IPS DF 19.7 (cell line): ENCODE measurements at places on chromosomes 7 and 10.

- DNase-seq = no peak
Observed at GRCh38 chr7:46071076-46071475, 150.0 kb upstream of the IGFBP3 start.

- DNase-seq = no peak
Observed at GRCh38 chr7:66464059-66464458, 164.6 kb upstream of the KCTD7 start.

GRCh38 chr10:28840971-28841370 is 163.7 kb downstream of the BAMBI start:
- no peak for DNase-seq

DNA sequence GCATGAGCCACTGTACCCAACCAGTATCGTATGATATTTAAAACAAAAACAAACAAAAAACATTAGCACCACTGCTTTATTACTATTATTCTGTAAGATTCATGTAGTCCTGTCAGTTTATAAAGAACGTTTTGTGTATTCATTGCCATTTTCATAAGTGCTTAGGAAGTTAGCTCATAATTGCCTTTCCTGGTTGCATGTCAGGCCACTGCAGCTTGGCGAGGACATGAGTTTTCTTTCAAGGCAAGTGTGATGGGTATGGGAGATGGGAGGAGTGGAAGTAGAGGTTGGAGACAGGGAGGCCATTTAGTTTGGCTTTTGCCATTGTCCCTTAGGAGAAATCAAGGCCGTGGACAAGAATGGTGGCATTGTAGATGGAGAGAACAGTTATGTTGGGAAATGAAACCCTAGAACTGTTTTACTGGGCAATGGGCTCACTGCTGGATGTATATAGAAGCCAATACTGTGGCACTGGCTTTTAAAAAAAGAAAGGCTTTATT is 48.9 kb downstream of the TYW1 start:
- DNase-seq = no peak

GRCh38 chr10:88810196-88810961 is 7.8 kb downstream of the LIPM start:
- peak; percentile 30 for DNase-seq
